Anterior cingulate cortex (tissue), 58 donors: ENCODE measurements at places on chromosomes 4 and X.

DNA sequence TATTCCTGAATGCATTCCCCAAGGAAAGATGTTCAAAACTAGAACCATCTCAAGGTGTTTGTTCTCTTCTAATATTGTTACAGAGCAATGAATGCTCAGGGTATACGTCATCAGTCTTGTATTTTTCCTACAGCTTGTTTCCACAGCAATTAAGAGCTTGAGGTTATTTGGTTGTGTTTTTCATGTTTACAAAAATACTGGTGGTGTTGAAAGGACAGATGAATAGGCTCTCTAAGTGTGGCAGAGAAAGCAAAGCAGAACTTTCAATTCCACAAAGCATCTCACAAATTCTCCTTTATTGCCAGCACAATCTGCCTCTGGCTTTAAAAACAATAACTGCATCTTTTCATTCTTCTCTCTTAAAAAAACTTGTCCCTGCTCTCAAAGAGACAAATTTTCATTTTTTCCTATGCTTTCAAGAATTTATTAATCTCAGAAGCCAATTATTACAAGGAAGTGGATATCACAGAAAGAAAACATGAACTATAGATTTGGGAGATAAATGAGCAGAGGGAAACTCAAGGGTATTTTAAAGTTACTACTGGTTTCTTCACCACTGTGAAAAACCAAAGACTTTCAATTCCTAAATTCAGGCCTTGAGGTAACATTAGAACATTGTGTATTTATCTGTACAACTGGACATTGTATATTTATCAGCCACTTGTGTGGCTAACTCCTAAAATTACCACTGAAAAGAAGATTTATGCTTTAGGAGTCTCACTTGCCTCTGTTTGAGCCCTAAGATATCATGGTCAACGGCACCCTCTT, 49.2 kb downstream of the DDX53 start:
- no peak for DNase-seq

- DNase-seq = no peak
These were observed 129.0 kb downstream of the VSIG4 start for GRCh38 chrX:65910899-65911298.

GRCh38 chr4:66628146-66628545, 917.2 kb downstream of the CENPC start:
- no peak for DNase-seq

- no peak for DNase-seq
These were observed 133.3 kb upstream of the PRPS2 start for GRCh38 chrX:12657881-12658280.

GRCh38 chrX:17692709-17693346, 44.5 kb upstream of the SCML1 start:
- no peak for DNase-seq

DNA sequence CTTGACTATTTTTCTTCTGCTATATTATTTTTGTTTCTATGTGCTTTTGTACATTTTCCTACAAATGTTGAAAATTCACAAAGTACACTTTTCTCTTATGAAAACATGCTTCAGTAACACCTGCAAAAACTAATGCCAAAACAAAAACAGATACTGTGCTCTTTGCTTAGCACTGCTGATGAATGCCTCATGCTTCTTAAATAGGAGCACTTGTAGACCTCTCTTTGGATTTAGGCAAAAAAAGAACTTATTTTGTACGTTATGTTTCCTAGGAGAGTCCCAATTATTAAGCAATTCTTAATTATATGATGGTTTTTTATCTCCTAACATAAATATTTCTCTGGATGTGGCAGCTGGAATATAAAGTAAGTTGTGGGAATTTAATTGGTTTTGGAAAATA, 285.0 kb upstream of the ARSJ start:
- DNase-seq = no peak

- DNase-seq = no peak
These were observed 65.6 kb downstream of the SPINK2 start for GRCh38 chr4:56755901-56756300.

GRCh38 chr4:54144199-54144598, 44.2 kb downstream of the GSX2 start:
- no peak for DNase-seq

DNA sequence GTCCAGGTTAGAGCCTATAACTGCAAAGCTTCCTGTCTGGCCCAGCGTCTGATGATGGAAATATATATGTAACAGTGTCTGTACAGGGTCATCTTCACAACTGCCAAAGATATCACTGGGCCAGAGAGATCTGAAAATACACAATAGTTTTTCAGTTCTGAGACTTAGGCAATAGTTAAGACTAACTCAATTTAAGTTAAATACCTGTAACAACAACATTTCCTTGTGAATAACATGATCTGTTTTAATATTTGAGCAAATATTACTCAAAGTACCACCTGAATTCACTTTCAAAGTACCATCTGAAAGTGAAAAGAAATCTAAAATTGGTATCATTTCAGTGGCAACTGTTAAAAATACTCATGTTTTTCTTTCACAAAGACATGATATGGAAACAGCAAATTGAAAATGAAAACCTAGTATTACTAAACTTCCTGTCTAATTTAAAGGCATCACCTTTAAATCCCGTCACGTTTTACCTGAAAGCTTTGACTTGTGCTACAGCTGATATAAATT, 9.6 kb downstream of the ZAR1 start:
- no peak for DNase-seq

DNA sequence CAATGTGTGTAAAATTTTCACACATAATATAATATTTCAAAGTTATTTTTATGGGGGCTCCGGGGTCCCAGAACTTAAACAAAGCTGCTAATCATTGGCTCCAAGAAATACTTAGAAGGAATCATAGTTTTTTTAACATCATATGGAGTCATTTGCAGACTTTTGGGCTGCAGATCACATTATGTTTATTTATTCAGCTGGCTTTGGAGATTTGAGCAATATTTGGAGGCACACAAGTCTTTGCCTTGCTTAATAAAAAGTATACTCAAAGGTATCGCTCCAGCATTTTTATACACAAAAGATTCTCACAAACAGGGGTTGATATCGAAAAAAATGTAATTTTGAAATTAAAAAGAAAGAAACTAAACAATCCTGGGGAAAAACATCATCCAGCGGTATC, 382.5 kb upstream of the TENM3 start:
- DNase-seq = no peak

GRCh38 chrX:137848266-137848905, 282.5 kb downstream of the ZIC3 start:
- no peak for DNase-seq

DNA sequence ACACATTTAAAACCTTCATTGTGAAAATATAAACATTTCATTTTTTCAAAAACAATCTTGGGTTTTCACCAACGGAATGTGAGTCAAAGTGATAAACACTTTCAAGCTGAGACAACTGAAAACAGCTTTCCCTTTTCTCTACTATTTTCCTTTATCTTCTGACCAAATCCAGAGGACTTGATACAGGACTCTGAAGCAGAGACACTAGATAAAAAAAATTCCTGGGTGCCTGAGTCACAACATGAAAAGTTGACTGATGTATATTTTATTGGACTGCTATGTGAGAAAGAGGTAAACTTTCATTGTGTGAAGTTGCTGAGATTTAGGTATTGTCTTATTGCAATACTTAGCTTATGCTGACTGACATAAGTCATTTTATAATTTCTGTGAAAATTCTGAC, 411.2 kb downstream of the SPOCK3 start:
- no peak for DNase-seq

DNA sequence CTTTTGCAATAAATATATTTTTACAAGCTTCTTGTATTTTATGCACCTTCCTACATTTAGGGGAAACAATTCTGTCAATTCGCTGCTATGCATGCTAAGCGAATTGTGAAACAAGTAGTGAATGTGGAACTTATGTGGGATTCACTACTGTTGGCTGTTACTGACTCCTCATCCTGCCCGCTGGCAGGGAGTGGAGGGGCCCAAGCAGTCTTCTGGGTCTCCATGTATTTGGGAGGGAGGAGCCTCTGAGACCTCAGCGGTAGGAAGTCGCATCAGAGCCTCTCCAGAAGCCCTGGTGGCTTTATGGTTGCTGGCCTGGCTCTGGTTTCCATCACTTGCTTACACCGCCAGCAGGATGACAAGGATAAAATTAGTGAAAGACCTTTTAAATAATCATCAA, 3.7 kb upstream of the SETD7 start:
- no peak for DNase-seq

GRCh38 chr4:42278709-42279324, 118.5 kb upstream of the SHISA3 start:
- no peak for DNase-seq

DNA sequence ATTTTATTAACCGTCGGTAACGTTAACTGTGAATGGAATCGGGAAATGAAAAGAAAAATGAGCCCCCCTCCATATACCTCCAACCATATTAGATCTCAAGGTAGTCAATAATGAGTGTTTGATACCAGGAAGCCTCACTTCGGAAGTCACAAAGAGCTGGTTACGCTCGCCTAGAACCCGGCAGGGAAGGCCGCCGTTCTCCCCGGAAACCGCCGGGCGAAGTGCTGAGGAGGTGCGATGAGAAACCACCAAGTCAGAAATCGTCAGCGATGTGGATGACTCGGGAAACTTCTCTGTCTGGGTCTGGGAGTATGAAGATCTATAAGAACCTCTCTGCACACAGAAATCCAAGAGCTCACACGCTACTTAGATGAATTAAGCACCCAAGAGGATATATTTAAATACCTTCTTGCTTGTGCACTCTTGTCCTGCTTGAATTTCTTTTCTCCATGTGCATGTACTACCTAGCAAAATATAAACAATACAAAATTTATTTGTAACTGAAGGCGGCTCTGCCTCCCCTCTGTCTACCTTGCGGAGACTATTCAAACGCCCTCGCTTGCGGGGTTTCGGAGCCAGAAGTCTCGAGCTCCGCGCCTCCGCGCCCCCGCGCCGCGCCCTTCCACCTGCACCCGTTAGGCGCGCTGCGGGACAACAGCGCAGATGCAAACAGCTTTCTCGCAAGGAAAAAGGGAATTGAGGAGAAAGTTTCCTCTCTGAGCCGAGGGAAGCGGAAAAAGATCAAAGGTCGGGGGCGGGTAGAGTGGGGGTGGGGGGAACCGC, 17.8 kb downstream of the NKX6-1 start:
- no peak for DNase-seq

DNA sequence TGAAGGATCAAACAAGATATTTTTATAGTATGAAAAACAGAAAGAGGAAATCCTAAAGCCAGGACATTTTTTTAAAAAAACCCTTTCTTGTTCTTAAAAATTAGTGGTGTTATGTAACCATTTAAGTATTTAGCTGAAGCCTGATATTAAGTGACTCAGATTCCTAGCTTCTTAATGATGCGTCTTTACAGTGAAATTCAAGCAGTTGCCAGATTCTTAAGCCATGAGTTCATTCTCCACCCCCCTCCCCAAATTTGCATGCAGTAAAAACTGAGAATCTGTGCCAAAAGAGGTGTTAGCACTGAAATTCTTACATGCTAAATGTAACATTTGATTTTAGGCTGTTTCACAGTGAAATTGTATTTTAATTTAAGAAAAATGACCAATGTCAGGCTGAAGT, 180.8 kb downstream of the RAPGEF2 start:
- DNase-seq = no peak

- no peak for DNase-seq
These were observed 41.7 kb downstream of the SEPTIN11 start for GRCh38 chr4:76991161-76991660.

- no peak for DNase-seq
These were observed 5.4 kb upstream of the CLDN34 start for GRCh38 chrX:9961750-9962149.

- DNase-seq = no peak
These were observed 857.5 kb upstream of the FTHL17 start for GRCh38 chrX:31929366-31929765.

DNA sequence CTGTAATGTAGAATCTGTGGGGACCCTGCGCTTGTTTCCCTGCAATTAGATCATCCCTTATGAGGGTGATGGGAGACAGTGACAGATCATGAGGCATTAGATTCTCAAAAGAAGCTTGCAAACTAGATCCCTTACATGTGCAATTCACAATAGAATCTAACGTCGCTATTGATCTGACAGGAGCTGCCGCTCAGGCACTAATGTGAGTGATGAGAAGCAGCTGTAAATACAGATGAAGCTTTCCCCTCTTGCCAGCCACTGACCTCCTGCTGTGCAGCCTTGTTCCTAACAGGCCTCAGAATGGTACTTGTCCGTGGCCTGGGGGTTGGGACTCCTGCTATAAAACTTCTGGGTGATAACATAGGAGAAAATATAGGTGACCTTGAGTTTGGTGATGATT, 1076.8 kb downstream of the PDHA2 start:
- DNase-seq = no peak

DNA sequence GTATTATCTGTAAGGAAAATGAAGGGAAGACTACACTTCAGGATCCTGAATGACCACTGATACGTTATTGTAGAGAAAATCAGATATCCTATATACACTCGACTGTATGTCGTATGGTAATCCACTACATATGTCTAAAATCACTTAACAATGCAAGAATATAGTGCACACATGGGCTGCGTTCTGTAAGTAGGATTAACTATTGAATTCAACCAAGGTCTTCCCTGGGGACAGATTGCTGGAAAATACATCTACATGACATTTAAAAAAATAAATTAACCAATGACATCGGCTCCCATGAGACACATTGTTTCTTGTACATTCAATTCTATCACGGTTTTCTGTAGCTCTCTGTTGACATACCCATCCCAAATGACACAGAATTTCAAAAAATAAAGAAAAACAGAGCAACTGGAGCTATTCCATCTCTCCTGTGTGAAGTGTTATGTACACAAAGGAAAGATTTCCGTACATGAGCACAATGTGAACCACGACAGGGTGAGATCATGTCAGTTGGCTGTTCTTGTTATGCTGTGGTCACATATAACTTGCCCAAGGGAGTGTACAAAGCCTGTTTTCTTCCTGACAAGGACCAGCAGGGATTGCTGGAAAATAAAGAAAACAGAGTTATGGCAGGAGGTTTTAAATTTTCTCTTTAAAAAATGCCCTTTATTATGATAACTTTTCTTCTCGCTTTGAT, 6.1 kb downstream of the ENOX2 start:
- no peak for DNase-seq

GRCh38 chrX:33447285-33447684, 235.9 kb upstream of the DMD start:
- no peak for DNase-seq

- DNase-seq = no peak
These were observed 456.7 kb downstream of the GLUD2 start for GRCh38 chrX:121504153-121504552.

- no peak for DNase-seq
These were observed at the start of gene FRAS1 for GRCh38 chr4:78057135-78057599. Gene FRAS1 (plus strand): TSS chr4:78057323. CDS start chr4:78058010, 687 bp downstream.

- DNase-seq = no peak
These were observed 186.4 kb downstream of the AFAP1 start for GRCh38 chr4:7753271-7753670.

GRCh38 chr4:14169460-14169859, 541.9 kb upstream of the BOD1L1 start:
- DNase-seq = no peak

GRCh38 chr4:188960411-188961093, 821.3 kb downstream of the TRIML1 start:
- DNase-seq = no peak
